Activated CD4-positive, alpha-beta T cell treated with anti-CD3 and anti-CD28 coated beads, Interleukin-2, amount 10 ng/mL, durations not matched to agents 24 days and 14 days (primary cell): ENCODE measurements at places on chromosomes 4 and X.
A peak's percentile ranks its signal among the peaks of the same experiment; 100 is the strongest.

DNA sequence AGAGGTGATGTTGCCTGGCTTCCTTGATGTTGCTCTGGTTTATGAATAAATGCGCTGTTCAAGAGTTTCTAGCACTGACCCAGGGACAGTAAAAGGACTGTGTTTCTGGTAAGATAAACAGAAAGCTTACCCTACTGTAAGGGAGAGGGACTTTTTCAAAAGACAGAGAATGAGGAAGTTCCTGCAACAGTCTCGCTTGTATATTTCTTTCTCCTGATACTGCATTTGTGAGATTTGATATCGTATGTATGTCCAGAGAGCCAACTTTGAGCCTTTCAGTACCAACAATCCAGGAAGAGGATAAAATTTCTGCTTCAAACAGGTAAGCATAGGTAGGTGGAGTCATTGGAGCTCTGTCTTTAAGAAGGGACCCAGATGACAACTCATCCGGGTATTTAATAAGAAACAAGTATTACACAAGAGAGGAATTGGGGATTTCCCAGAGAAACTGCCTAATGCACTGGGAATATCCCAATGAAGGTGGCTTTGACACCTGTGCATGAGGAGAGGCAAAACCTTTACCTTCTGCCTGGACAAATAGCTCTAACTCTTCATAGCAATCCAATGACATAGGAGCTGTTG, 773 bp downstream of the DAPP1 start:
- peak; percentile 65 for DNase-seq

DNA sequence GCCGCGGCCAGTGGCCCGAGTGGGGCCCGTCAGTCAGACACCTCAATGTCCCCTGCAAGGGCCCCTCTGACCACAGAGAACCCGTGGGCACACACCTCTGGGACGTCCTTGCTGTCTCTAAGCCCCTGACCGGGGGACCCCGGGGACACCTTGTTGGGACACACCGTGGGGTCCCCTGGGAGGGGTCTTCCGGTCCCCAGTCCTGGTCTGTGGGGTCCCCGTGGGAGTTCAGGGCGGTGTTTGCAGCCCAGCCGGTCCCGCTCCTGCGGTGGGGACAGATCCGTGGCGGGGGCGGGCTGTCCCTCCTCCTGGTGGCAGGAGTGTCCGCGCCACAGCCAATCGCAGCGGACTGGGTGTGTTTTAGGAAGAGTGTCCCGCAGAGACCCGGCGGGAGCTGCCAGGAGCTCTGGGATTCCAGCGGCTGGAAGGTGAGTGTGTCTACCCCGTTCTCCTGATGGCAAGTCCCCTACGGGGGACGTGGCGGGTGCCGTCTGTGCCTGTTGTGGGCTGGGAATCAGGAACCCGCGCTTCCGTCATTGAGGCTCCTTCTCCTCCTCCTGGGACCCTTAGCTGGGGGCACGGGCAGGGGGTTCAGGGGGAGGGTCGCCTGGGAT, 5.1 kb upstream of the PLCXD1 start:
- peak; percentile 81 for DNase-seq

- DNase-seq, result peak; percentile 60
These were observed 63.0 kb upstream of the ZXDB start for GRCh38 chrX:57528670-57529255.

GRCh38 chr4:90495936-90496335, 368.7 kb downstream of the CCSER1 start:
- no peak for DNase-seq

- peak; percentile 81 for DNase-seq
These were observed 64.5 kb downstream of the GPRIN3 start for GRCh38 chr4:89242864-89243732.

DNA sequence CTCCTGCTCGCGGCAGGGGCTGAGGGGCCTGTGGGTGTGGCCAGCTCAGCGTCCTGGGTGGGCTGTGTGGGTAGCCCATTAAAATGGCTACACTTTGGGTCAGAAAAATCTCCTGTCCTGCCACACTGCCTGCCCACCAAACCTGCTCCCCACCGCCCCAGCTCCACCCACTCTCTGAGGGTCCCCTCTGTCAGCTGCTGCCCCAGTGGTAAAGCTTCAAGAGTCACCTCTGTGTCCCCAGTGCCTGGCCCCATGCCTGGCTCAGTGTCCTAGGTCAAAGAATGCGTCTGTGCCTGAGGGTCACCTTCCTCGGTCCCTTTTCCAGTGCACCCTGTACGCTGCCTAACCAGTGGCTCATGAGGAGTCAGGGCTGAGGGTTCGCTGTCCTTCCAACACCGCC, 24.9 kb upstream of the TADA2B start:
- DNase-seq, result no peak

DNA sequence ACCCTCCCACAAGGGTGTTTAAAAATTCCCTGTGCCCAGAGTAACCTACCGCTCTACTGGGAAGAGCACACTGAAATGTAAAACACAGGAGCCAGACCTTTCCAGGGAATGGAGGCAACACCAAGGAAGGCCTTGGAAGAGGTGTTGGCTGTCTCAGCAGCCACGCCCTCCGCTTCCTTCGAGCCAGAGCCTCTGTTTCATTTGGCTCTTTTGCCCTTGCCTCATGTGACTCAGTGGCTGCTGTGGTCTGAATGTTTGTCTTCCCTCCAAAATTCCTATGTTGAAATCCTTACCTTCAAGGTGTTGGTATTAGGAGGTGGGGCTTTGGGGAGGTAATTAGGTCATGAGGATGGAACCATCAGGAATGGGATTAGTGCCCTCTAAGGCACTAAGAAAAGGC, 11.3 kb downstream of the SCD5 start:
- no peak for DNase-seq

DNA sequence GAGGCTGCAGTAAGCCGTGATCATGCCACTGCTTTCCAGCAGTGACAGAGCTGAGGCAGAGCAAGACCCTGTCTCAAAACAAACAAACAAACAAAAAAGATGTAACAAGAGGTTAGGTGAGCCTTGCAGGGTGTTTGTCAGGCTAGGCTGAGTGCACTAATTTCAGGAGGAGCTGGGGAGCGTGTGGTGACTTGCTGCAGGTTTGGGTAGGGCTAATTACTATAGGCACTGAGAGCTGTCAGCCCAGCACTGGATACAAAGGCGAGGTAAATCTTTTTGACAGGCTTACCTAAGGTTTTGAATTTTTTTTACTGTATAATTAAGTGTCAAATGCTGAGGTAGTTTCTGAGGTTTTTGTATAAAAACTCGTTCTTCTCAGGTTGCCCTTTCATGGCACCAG, 29.8 kb upstream of the SH3D19 start:
- DNase-seq, result no peak

DNA sequence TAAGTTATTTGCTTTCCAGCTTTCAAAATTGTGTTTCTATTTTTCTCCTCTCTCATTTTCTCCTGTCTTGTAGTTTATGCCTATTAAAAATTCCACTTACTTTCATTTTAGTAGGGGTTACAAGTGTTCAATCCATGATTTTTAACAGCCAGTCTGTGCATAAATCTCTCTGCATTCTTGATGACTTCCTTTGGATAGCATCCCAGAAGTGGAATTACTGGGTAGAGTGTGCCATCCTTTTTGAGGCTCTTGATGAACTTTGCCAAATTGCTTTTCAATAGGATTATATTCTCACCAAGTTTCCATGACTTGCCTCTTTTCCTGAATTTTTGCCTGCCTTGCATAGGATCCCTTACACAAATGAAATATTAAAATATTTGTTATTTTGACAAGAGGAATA, 58.5 kb downstream of the DIPK2B start:
- DNase-seq, result no peak
